ENCODE measurements at places on chromosomes 4 and X.

GRCh38 chr4:53453385-53453784 lies 75.9 kb downstream of the FIP1L1 start:
- DNase-seq = no peak

DNA sequence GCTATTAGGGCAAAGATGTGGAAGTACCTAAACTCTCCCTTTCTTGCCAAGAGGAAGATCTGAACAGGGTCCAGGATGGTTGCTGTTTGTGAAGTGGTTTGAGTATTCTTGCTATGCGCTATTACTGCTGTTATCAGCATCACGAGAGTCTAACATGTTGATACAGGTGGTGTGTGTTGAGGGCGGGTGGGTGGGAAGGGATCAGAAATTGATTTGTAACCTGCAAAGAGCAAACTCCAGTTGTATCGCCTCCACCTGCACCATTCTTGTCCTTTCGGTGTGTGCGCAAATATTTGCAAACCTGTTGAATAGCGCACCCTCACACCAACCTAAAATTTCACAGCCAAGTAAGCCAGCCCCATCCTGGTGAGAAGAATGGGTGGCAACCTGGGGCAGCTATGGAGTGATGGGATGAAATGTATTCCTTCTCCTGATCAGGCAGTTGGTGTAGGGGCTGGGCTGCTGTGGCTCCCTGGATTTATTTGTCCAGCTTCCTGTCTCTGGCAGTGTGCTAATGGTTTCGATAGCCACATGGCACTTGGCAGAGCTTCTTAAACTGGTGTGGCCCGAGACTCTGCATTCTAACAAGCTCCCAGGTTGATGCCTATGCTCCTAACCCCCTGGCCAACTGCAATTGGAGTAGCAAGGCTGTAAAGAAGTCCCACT lies 102.6 kb upstream of the SCML1 start:
- DNase-seq = no peak

DNA sequence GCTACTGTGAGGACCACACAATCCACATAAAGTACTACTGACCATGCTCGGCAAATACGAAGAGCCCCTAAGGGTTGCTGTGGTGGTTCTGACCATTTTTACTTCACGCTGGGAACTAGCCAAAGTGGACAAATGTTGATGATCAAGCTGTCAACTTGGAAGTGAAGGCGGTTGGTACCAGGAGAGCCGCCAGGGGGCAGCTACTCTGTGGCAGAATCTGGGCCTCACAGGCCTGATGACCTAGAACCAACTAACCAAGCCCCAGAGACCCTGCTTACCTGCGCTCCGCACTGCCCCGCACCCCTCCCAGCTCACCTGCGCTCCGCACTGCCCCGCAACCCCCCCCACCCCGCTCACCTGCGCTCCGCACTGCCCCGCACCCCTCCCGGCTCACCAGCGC lies 5.6 kb downstream of the GAK start:
- DNase-seq = no peak

DNA sequence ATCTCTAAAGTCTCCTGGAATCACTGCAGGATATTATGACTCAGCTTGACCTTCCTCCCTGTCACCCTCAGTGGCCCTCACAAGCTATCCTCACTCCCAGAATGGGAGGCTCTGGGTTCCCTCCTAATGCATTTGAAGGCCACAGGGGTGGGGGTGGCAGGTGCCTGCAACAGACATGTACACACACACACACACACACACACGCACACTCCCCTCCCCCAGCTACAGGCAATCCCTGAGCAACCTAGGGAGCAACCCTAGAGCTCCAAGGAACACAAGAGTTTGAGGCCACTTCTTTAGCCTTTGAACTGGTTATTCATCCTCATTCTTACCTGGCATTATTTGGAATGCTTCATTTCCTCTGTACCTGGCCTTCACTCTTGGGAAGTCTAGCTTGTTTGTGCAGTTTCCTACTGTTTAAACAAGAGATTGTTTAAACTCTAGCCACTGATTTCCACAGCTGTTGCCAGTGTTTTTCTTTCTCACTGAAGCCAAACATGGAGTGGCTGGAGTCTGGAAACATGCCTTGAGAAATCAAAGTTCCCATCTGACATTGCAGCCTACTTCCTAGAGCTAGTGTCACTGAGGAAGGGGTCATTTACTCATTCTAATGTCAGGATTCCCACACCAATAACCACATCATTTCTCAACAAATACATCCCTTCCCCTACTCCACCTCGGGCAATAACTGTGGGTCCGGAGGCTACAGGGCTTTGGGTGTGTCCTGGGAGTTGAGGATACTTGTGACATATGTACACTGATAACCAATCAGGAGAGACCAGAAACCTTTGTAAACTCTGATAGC lies 37.7 kb downstream of the MAOA start:
- no peak for DNase-seq

GRCh38 chr4:115780835-115781234 lies 667.4 kb upstream of the NDST4 start:
- no peak for DNase-seq

GRCh38 chrX:116449156-116449555 lies 12.8 kb downstream of the SLC6A14 start:
- DNase-seq = no peak

DNA sequence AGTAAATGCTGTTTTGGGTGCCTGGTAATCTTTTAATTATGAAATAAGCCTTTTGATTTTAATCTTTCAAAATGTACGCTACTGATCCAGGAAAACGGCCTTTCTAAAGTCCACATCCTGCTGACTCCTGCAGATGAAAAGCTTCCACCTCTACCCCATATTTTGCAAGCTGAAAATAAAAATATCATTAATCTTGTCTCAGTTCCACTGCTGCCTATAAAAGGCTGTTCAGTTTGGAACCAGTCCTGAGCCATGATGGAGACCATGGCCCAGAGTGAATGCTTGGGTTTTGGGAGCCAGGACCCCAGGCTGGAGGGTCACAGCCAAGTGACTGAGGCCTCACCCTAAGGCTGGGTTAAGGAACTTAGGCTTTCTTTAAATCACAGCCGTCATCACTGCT lies 110.8 kb downstream of the AFF1 start:
- no peak for DNase-seq

- DNase-seq = peak; percentile 2
Observed at GRCh38 chr4:100707786-100708185, 190.0 kb upstream of the EMCN start.

- DNase-seq = no peak
Observed at GRCh38 chr4:53782458-53782845, 191.2 kb upstream of the LNX1 start.

All from fibroblast of skin of abdomen (primary cell).